ENCODE measurements at places on chromosomes 5 and 9.
A peak's percentile ranks its signal among the peaks of the same experiment; 100 is the strongest.

GRCh38 chr9:82776508-82776907 lies 286.4 kb downstream of the RASEF start:
- no peak for DNase-seq

GRCh38 chr9:18058564-18059442 lies 415.1 kb upstream of the ADAMTSL1 start:
- DNase-seq = no peak

DNA sequence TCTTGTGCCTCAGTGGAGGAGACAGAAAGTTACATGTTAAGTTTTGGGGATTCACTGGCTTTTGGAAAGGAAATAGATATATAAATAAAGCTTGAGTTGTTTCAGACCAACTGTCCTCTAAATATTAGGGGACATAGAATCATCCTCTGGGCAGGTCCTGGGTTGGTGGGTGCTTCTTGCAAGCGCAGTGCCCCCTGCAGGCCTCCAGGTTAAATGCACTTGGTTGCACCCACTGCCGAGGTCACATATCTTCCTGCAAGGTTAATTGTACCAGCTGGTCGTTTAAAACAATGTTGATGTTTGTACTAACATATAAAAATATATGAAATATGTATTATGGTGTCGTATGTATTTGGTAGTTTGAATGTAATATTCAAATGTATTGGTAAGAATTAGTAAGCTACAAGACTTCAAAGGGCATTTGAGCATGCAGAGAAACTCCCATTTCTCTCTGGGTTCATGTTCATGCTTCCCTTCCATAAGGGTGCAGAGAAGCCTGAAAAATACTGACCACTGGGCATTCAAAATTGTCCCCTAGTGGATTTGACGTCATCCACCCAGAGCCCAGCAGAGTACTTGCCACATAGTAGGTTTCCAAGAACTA lies 87.0 kb downstream of the ZNF618 start:
- no peak for DNase-seq

GRCh38 chr9:136107155-136107952 lies 11.3 kb downstream of the TMEM250 start:
- DNase-seq = peak; percentile 73

GRCh38 chr5:142680605-142681259 lies 5.2 kb downstream of the FGF1 start:
- no peak for DNase-seq

DNA sequence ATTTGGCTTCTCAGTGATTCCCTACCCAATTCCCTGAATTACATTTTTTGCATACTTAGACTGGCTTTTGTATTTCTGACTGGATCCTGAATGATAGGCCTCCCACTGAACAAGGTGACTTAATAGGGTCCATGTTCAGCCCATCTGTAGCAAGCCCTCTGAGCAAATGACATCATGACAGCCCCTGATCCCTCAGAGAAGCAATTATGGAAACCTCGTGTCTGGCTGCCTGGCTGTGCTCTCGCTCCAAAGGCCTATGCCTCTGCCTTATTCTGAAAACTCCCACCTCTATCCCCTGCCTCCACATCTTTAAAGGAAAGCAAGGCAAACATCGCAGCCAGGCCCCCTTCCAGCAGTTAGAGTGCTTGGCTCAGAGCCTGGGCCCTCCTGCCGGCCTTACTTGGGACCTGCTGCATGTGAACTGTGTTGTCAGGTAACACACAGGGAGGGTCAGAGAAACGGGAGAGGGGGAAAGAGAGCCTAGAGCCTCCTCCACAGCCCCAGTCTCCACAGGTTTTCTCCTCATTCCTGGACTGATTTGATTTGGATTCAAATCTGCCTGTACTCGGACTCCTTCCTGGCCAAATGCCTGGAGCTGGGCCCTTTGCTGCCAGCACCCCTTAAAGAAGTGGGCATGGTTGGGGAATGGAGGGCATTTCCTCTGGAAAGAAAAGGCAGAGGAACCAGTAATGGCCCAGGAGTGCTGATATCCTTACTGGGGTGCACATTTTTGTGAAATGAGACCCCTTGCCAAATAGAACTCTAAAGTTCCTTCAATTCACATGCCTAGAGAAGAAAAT lies 3.8 kb downstream of the DCANP1 start:
- DNase-seq = no peak

DNA sequence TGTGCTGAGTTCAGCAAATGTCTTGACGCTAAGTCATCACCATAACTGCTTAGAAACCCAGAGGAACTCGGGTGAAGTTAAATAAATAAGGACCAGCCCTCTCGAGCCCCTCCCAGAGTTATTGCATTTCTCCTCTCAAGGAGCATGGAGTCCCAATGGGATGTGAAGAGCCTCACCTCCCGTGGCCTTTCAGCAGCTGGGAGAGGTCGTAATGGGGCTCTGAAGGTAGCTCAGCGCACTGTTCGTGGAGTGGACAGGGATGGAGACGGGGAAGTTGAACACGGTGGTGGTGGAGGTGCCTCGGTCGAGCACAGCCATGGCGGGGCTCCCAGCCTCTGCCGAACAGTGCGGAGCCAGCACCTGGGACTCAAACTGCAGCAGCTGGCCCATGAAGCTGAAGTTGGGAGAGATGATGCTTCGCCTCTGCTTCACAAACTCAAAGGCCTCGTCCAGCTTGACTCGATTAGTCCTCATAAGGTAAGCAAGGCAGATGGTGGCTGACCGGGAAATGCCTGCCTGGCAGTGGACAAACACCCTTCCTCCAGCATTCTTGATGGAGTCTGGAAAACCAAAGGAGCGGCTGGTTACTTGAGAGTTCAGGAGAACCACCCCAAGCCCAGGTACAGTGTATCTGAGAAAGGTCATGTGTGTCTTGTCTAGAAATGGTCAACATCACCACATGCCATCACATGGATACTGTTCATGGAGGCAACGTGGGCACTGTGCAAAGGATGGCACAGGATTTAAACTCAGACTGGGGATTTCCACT lies 2.2 kb downstream of the DUSP1 start:
- peak; percentile 30 for DNase-seq

DNA sequence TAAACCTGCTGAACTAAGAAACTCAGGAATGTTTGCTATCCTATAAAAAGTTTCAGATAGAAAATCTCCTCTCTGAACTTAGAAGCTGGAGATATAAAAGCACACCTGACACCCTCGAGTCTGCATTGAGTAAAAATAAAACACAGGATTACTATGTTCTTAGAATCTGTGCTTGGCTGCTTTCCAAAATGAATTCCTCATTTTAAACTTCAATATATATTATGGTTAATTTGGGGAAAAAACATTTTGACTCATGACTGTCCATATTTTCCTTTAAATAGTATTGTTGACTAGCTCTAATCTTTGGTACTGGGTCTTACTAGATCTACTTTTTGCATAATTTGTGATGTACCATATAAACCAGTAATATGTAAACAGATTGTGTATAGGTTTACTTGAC lies 36.7 kb downstream of the FBXW2 start:
- DNase-seq = no peak

DNA sequence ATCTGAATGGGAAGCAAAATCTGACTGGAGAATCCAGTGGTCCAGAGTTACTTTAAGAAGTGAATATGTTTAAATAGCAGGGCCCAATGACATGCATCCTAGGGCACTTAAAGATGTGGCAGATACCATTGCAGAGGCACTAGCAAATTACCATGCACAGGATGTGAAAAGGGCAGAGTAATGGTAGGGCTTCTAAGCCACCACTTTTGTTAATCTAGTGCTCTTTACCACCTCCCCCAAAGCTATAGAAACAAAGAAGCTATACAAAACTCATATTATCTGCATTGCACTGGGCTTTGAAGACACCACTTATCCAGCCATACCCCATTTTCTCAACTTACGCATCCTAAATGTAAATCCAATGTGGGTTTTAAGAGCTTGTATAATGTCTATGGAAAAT lies 81.2 kb downstream of the ZCCHC7 start:
- DNase-seq = no peak

DNA sequence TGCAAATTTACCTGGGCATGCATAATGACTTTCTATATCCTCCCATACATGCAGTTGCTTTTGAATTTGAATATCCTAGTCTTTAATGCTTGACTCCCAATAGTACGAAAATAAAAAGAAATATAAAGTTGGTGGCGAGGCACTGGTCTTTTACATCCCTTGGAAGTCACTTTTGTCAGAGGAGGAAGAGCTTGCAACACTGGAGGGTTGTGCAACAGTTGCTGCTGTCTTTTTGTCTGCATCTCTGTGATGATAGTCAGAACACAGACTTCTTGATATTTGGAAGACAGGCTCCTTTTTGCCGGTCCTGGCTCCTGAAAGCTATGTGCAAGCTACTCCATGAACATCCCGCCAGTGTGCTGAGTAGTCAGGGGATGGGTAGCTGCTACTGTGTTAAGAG lies 16.8 kb upstream of the SGCD start:
- no peak for DNase-seq

GRCh38 chr9:33153001-33153400 lies 14.1 kb downstream of the B4GALT1 start:
- no peak for DNase-seq

GRCh38 chr5:112201141-112201540 lies 217.9 kb downstream of the EPB41L4A start:
- no peak for DNase-seq

DNA sequence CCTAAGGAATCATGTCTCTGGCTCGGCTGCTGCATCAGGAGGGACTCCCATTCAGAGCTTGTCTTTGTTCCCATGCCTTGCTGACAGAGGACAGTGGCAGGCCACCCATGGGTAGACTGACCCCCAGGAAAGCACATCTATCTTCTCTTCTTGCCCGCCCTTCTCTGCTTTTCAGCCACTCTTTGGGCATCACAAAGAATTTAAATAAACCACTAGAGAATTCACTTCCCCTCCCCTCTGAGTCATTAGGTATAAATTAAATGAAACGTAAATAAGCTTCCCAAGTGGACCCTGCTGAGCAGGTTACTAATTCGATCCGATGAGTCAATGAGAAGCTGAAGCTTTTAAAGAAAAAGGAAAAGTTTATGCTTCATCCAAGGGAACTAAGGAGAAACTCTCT lies 97.0 kb downstream of the DRD1 start:
- no peak for DNase-seq

DNA sequence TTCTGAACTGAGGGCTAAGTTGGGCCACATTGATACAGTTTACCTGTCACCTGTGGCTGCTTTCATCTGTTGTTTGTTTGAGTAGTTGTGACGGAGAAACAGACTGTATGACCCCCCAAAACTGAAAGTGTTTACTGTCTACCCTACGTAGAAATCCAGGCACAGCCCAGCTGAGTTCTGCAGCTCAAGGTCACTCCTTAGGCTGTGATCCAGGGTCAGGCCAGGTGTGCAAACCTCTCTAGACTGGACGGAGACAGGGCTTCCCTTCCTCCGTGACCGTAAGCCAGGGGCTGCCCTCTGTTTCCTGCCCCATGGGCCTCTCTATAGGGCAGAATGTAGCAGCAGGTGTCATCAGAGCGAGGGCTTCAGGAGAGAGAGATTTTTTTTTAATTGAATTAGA lies 207.9 kb upstream of the OTULINL start:
- no peak for DNase-seq

DNA sequence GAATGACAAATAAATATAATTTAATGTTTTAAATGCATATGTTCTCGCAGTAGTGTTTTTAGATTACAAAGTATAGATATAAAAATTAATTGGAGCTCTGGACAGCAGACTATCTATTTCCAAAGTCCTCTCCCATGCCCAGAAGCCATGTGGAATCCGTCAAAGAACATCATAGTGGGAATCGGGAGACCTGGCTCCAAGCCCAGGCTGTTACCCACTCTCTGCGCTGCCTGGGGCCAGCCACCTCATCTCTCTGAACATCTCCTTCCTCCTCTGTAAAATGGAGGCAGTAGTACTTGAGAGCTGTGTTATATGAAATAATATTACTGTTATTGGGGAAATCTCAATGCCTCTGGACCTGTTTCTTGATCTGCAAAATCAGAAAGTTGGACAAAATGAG lies 58.1 kb upstream of the SLC30A5 start:
- DNase-seq = no peak

GRCh38 chr5:81058121-81058520 lies 98.0 kb downstream of the RASGRF2 start:
- no peak for DNase-seq

GRCh38 chr5:593511-593910 lies 18.6 kb upstream of the CEP72 start:
- DNase-seq = no peak

- DNase-seq = no peak
Observed at GRCh38 chr9:120745278-120745677, 31.0 kb upstream of the MEGF9 start.

- DNase-seq = no peak
Observed at GRCh38 chr9:130898552-130898852, 1.9 kb upstream of the QRFP start.

DNA sequence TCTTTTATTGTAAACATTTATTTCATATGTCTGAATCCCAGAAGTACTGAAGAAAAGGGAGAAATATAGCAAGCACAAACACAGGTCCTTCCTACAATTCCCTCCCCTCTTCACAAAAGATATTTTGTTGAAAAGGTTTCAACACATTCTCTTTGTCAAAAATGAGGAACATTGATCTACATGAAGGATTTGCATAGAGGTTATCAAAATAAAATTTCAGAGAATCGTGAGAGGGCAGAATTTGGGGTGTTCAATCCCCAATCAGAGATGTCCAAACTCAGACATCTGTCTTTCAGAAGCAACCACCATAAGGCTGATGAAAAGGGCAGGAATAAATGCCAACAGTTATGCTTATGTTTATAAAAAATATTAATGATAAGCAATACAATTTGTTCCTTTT lies 69.2 kb downstream of the MARCHF3 start:
- no peak for DNase-seq

- peak; percentile 50 for DNase-seq
Observed at GRCh38 chr5:157172403-157172802, 6.3 kb upstream of the GARIN3 start.

DNA sequence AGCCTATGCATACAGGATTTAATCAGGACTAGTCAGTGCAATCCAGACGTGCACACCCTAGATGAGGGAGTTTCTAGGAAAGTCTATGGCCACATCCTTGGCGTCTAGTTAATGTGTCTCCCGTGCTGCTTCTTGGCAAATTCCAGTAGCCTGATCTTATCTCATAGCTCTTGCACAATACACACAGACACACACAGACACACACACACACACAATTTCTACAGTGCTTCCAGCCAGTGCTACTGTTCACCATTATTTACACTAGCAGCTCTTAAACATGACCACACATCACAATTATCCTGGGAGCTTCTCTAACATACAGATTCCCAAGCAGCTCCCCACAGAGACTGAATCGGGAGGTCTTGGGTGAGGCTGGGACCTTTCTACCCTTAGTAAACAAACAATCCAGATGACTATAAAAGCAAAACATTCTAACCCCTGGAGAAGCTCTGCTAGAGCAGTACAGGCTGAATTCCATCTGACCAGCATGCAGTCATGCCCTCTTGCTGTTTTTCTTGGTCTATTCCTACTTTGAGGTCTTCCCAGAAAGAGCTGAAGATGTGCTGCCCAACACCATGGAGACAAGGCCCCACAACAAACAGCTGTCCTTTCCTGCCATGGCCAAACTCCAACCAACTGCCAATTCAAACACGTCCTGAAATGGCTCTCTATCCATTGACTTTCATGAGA lies 236.6 kb downstream of the DEPDC1B start:
- no peak for DNase-seq

GRCh38 chr5:134176511-134177368 lies at the start of gene SKP1:
TSS of gene SKP1 (minus strand) at chr5:134176950. CDS start at chr5:134174022, 2,928 bp downstream.
- peak; percentile 82 for DNase-seq

- no peak for DNase-seq
Observed at GRCh38 chr5:34570143-34570542, 86.0 kb upstream of the RAI14 start.

GRCh38 chr5:56549096-56549886 lies 266.1 kb upstream of the MAP3K1 start:
- DNase-seq = no peak
